ENCODE measurements at places on chromosomes 13 and 19. TPM values are rescaled to one million over a fixed set of nuclear protein-coding genes. Genes with fewer than 3 reads are reported as not detected.
A peak's percentile ranks its signal among the peaks of the same experiment; 100 is the strongest.

Gene ARHGEF7
- total RNA-seq = 25.9 TPM

Gene ZNF829
- not detected for total RNA-seq

Gene MTMR6
- 11.6 TPM for total RNA-seq

- DNase-seq = peak; percentile 54
These were observed 459.8 kb downstream of the FGF14 start for GRCh38 chr13:101942038-101942437.

GRCh38 chr13:74272826-74273225 lies 138.6 kb upstream of the KLF12 start:
- no peak for DNase-seq

DNA sequence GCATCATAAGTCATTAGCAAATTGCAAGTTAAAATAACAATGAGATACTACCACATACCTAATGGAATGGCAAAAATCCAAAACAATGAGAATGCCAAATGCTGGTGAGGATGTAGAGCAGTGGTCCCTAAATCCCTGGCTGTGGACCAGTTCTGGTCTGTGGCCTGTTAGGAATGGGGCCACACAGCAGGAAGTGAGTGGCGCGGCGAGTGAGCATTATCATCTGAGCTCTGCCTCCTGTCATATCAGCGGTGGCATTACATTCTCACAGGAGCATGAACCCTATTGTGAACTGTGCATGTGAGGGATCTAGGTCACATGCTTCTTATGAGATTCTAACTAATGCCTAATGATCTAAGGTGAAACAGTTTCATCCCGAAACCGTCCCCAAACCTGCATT lies 1694.4 kb downstream of the EFNB2 start:
- DNase-seq = no peak
